Amniotic stem cell (primary cell): ENCODE measurements at places on chromosomes 13 and 19.
A peak's percentile ranks its signal among the peaks of the same experiment; 100 is the strongest.

DNA sequence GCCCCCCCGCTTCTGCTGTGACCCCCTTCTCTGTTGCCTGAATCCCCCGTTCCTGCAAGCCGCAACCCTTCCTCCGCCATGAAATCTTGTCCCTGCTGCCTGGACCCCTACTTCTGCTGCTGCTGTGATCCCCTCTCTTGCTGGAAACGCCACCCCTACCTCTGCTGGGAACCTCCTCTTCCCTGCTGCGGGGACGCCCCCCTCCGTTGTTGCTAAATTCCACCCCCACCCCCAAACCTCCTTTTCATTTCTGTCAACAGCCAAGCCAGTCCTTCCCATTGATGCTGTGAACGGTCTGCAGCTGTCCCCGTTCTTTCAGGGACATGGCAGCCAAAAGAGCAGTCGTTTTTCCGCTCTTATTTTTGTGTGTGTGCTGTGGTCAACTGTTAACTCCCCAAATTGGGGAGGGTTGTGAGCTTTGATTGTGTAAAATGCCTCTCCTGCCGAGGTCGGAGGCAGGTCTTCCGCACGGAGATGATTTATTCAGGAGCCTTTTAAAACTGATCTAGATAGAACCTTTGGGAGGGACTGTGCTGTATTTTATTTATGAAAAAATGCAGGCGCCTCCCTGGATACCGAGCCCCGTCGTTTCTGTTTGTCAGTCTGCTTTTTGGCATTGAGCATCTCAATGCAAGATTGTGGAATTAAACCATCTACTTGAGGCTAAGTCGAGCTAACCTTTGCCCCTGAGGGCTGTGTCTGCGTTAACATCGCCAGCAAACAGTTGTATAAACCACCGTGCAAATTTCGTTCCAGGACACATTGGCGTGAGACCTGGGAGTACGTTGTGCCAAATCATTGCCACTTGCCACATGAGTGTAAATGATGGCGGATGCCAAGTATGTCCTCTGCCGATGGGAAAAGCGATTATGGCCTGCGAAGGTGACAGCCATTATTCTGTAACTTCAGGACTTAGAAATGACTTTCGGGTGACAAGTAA, 27.9 kb upstream of the NDUFS7 start:
- no peak for DNase-seq

DNA sequence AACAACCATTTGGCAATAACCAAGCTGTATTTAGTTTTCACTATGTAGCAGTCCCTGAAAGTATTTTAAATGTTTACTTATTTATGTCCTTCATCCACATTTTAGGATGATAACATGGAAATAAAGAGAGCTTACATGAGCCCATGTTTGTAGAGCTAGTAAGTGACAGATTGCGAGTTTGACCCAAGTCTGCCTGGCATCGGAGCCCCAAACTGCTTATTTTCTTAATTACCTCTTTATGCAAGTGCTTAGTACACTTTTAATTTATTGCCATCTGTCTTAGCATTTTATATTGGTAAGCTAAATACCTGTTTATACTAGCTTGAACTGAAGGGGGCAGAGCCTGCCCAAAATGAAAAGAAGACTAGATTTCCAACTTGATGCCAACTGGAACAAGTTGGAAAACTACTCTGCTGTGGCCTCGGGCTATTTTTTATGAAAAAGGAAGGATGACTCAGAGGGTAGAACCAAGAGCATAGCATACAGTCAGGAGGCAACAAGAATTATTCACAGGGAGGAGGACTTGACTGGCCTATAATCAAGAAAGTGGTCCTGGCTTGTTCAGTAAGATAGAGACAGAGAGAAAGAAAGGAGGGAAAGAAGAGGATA, 150.2 kb downstream of the NDFIP2 start:
- peak; percentile 93 for DNase-seq

DNA sequence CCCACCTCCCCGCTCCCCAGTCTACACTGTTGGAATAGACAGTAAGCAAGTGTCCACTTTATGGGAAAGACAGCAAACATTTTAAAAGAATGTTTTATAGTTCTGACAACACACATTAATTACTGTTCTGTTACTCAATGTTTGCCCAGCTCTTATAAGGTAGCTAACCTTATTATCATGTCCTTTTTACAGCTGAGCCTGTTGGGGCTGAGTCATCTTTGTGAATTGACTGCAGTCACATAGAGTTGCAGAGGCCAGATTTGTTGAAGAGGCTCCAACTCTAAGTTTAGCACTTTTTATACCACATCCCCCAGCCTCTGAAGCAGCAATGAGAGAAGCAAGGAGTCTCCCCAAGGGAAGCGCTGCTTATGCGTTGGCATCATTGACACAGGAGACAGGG, 76.2 kb downstream of the C13orf42 start:
- DNase-seq, result no peak

DNA sequence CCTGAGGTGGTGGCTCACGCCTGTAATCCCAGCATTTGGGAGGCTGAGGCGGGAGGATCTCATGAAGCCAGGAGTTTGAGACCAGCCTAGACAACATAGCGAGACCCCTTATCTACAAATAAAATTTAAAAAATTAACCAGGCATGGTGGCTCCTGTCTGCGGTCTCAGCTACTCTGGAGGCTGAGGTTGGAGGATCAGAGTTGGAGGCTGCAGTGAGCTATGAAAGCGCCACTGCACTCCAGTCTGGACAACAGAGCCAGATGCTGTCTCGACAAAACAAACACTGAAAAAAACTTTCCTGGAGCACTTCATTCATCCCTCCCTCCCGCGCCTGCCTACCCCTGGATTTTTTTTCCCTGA, 665 bp upstream of the ATG4D start:
- no peak for DNase-seq

- no peak for DNase-seq
Measured at GRCh38 chr19:8902520-8902919, 70.3 kb downstream of the MBD3L1 start.

GRCh38 chr13:111922086-111922485, 144.9 kb upstream of the SOX1 start:
- no peak for DNase-seq

- no peak for DNase-seq
Measured at GRCh38 chr13:27101289-27101688, 70.3 kb downstream of the USP12 start.

- no peak for DNase-seq
Measured at GRCh38 chr19:40523322-40524047, 53.2 kb upstream of the SHKBP1 start.

- no peak for DNase-seq
Measured at GRCh38 chr13:21723807-21724505, 53.1 kb downstream of the FGF9 start.

DNA sequence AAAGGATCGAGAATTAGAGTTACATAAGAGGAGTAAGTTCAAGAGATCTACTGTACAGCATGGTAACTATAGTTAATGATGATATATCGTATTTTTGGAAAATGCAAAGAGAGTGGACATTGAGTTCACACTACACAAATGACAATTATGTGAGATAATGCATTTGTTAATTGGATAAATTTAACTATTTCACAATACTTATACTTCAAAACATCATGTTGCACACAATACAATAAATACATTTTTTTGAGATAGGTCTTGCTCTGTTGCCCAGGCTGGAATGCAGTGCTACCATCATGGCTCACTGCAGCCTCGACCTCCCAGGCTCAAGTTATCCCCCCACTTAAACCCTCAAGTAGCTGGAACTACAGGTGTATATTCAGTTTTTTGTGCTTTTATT, 8.1 kb upstream of the CYP2F1 start:
- DNase-seq, result no peak

DNA sequence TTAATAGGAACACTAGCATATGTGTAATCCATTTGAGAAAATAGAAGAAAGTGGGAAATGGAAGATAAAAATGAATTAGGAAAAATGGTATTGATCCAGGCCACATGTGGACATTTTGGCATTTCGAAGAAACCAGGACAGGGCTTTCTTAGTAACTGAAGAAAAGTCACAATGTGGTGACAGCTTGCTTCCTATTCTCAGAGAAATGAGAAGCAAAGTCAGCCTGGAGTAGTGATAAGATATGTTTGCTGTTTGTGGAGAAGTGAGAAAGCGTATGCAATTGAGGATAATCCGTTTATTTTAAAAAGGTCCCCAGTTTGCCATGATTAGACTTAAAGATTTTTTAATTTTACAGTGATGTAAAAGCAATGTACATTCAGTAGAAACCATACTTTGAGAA, 127.9 kb downstream of the SLITRK6 start:
- DNase-seq, result no peak

DNA sequence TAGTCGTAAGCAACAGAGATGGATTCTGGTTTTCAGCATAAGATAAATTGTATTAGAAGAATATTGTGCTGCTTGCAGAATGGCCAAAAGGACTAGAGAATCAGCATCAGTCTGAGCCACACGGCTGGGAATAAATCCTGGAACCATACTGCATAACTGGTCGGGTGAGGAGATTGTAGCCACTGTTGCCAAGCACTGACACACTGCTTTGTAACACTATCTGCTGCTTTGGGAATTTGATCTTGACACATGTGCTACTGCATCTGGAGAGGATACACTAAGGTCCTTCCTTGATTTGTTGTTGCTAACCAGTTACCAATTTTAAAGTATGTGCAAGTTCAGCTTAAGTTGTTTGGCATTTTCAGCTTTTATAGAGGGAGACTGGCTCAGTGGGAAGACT, 1.9 kb downstream of the HNRNPA1L2 start:
- DNase-seq, result no peak

GRCh38 chr19:35512831-35513627, 420 bp downstream of the DMKN start:
- no peak for DNase-seq

DNA sequence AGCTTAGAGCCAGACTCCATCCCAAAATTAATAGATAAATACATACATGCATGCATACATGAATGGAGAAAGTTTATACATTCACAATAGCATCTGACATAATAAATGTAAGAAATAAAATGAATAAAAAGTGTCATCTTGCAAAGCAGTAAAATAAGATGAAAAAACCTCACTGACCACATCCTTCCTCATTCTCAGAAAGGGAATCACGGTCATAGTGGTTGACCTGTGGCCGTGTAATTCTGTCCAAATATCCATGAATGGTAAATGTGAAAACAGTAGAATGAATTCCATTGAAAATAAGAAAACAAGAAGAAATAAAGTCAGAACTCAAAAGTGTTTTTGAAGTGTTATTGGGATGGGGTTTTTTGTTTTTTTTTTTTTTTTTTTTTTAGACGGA, 9.8 kb upstream of the CDC42EP5 start:
- DNase-seq, result no peak

DNA sequence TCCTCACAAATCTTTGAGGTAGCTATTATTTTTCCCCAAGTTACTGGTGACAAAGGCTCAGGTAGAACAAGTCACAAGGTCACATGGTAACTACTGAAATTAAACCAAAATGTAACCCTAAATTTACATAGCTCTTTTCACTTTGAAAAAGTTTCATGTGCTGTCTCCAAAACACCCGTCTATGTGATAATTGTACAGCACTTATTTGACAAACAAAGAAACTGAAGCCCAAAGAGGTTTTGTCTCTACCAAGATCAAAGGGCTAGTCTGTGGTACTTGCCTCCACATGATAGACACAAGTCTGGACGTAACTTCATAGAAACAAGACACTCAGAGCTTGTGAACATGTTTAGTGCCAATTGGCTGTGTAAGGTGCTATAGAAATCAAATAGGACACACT, 108.3 kb downstream of the SACS start:
- DNase-seq, result no peak

- peak; percentile 4 for DNase-seq
Measured at GRCh38 chr19:42440357-42441048, 2.2 kb downstream of the CXCL17 start.
